Stimulated activated CD4-positive, alpha-beta T cell treated with anti-CD3 and anti-CD28 coated beads, Interleukin-1b, Interleukin-23, amount 100 ng/mL, for 48 hours (primary cell): ENCODE measurements at places on chromosomes 5 and 9.

GRCh38 chr5:61641748-61642565 is 309.9 kb downstream of the ZSWIM6 start:
- DNase-seq = no peak

DNA sequence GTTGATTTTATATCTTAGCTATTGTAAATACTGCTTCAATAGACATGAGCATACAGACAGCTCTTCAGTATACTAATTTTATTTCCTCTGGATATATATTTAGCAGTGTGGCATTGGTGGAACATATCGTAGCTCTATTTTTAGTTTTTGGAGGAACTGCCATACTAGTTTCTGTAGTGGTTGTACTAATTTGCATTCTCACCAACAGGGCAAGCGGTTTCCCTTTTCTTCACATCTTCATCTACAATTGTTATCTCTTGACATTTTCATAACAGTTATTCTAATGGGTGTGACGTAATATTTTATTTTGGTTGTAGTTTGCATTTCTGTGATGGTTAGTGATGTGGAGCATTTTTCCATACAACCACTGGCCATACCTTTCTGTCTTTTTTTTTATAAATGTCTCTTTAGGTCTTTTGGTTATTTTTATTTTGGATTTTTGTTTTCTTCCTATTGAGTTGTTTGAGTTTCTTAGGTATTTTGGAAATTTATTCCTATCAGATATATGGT is 32.5 kb downstream of the TAF11L14 start:
- no peak for DNase-seq

DNA sequence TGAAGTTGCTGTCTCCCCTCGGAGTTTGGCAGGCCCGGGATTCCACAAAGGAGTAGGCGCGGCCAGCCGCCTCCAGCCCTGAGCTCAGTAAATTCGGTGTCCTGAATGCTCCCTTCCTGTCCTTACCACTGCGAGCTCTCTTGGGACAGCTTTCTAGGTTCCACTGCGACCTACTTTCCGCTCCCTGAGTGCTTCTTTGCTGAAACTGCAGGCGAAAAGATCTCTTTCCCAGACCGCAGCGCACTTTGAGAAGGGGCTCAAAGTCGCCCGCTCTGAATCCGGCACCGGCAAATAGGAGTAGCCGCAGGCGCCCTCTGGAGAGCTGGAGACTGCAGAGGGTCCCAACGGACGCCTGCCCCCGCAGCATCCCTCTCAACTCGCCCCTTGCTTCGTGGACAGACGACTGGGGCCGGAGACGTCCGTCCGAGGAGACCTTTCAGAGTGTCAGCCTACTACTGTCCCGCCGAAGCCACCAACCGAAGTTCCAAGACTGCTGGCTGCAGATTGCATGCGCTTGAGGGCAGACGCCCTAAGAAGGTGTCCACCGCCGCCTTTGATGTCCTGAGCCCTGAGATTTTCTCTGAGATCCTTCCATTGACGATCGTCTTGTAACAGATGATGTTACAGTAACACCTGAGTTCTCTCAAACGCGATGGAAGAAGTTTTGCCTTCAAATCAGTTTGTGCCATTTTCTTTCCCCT is 96.0 kb downstream of the ANXA2R start:
- DNase-seq = no peak

- DNase-seq = no peak
These were observed 68.2 kb upstream of the S1PR3 start for GRCh38 chr9:88923092-88923491.

- no peak for DNase-seq
These were observed 94.1 kb downstream of the RXRA start for GRCh38 chr9:134420281-134420845.

DNA sequence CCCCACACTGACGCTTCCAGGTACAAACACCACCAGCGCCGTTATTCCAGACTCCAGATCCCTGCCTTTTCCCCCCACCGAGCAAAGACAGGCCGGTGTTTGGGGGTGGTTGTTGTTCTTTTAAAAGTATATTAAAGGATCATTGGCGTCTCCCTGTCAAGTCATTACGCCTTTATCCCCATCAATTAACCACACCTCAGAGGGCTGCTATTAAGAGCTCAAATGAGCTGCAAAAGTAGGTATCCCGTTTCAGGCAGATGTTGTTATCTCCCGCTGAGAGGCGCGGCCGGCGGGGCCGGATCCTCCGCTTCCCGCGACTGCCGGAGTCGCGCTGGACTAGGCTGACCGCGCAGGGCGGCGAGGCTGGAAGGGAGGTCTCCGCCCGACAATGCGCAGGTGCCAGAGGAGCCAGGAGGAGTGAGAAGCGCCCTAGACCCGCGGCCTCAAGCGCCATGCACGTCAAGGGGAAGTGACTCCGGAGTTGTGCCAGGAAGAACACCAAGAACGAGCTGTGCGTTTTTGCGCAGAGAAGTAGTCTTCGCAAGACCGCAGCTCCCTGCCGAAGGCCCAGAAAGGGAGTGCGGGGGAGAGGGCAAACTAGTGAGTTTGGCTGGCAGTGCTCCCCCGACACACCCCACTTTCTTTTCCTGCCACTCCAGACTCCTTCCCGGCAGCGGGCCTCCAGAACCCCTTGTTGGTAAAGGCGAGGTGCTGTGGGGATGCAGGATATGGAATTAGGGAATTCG is 8.2 kb downstream of the NR2F1-AS1 start:
- no peak for DNase-seq
